ENCODE measurements at places on chromosomes 4 and X.

DNA sequence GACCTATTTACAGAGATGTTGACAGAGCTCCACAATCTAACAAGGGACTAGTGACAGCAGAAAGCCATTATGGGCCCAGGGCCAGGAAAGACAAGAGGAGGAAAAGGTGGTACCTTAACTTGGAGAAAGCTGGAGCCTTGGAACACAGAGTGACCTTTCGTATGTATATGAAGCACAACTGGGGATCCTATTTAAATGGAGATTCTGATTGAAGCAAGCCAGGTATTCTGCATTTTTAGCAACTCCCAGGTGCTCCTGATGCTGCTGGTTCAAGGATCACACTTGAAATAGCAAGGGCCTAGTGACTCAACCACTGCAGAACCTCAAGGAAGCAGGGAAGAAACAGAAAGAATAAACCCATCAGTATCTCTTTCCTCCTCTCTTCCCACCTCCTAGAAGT is 99.4 kb downstream of the TMEM47 start:
- DNase-seq, result no peak

DNA sequence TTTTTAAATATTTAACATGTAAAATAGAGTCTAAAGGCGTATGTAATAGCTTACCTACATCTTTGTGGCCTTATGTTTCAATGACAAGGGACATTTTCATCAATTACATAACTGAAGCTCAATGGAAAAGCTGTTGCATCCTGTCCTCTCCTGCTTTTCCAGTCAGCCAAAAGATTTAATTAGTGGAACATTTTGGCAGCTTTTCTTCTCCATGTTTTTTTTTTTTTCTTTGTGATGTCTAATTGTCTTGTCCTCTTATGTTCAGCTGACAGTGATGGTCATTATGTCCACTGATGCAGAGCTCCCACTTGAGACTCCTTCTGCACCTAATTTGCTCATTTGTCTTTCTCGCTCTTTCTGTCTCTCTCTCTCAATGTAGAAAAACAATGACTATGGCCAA is 422.2 kb downstream of the GABRG1 start:
- no peak for DNase-seq

GRCh38 chr4:177464026-177464425 is 21.8 kb upstream of the AGA start:
- no peak for DNase-seq

GRCh38 chr4:148730766-148731165 is 288.6 kb upstream of the NR3C2 start:
- DNase-seq, result no peak

GRCh38 chrX:74922922-74923543 is 2.2 kb downstream of the NEXMIF start:
- DNase-seq, result no peak

GRCh38 chr4:57575426-57575825 is 465.2 kb upstream of the IGFBP7 start:
- no peak for DNase-seq

DNA sequence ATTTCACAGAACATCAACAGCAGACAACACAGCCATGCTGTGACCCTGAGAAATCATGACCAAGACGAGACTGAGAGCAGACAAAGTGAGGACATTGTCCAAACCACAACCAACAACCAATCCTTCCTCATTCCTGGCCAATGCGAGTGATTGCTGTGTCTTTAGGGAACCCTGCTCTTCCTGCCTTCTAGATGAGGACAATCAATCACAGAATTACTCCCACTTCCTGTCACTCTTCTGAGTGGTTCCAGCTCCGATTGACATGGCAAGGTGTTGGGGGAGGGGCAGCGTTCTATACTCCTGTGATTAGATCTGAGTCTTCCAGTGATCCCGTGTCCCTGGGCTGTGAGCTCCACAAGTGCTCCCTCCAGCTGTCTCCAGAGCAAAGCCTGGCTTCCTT is 227.8 kb downstream of the STIM2 start:
- DNase-seq, result no peak

DNA sequence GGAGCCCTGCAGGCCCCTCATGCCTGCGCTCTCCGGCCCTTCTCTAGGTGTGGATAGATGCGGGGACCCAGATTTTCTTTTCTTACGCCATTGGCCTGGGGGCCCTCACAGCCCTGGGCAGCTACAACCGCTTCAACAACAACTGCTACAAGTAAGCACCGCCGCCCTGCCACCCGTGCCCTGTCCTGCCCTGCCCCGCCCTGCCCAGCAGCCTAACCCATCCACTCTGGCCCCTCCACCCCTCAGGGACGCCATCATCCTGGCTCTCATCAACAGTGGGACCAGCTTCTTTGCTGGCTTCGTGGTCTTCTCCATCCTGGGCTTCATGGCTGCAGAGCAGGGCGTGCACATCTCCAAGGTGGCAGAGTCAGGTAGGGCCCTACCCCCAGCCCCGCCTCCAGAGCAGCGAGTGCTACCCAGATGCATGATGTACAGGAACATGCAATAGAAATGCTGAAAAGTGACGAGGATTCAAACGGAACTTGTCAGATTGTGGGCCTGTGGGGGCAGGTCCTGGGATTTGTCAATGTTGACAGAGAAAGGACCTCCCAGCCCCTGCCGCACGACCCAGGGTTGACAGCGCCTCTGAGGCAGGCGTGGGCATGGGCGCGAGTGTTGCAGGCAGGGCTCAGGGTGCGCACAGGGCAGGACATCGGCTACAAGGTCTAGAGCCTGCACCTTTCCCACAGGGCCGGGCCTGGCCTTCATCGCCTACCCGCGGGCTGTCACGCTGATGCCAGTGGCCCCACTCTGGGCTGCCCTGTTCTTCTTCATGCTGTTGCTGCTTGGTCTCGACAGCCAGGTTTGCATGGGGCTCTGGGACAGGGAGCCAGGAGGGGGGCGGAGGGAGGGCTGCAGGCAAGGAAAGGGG is 5.7 kb downstream of the SLC6A8 start:
- no peak for DNase-seq

DNA sequence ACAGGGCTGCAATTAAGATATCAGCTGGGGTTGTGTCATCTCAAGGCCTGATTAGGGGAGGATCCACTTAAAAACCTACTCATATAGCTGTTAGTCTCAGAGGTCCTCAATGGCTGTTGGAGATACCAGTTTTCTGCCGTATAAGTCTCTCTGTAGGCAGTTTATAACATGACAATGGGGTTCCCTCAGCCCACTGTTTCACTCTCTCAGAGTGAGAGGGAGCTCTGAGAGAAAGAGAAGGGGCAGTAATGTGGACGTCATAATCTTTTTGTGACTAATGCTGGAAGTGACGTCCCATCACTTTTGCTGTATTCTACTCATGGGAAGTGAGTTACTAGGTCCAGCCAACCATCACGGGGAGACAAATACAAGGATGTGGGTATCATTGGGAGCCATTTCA is 70.3 kb downstream of the STIM2 start:
- DNase-seq, result no peak

DNA sequence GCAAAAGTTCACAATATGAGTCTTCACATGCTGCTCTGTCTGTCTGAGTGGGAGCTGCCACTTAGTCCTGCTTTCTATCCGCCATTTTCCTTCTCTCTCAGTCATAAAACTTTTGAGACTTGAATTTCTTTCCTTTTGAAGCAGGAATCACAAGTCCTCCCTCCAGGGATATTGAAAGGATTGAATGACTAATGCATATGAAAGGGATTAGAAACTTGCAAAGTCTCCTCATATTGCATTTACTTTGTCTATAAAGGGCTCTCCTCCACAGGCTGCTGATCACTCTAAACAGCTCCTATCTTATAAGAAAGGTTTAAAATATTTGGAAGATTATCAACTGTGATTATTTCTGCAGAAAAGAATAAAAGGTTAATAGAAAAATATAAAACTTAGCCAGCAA is 879.1 kb downstream of the ARAP2 start:
- DNase-seq, result no peak

- DNase-seq, result no peak
These were observed 43.0 kb downstream of the SEPSECS start for GRCh38 chr4:25117274-25117673.

DNA sequence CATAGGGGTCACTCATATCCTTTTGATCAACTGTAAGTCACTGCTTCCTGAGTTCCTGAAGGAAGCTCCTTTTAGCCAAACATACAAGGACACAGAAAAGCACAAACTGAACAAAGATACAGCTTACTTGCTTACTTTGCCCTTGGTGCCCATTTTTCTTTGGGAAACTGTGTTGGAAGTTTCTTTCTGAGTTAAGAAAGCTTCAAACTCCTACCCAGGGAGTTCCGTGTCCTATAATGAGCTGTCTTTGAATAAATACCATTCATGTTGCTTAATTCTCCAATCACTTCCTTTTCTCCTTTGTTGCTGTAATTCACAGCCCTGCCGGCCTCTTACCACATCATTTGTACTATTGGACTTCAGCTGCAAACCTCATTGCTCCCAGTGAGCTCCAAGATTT is at the start of gene ADH4:
ADH4 (minus strand) TSS at position 228 of the 400 bp plus-strand sequence; CDS start at position 153, 75 bp downstream.
- no peak for DNase-seq

- DNase-seq, result no peak
These were observed 942 bp upstream of the L1CAM start for GRCh38 chrX:153886915-153887314.
